Dorsolateral prefrontal cortex (tissue), 122 donors: ENCODE measurements at places on chromosomes 6 and 20.

DNA sequence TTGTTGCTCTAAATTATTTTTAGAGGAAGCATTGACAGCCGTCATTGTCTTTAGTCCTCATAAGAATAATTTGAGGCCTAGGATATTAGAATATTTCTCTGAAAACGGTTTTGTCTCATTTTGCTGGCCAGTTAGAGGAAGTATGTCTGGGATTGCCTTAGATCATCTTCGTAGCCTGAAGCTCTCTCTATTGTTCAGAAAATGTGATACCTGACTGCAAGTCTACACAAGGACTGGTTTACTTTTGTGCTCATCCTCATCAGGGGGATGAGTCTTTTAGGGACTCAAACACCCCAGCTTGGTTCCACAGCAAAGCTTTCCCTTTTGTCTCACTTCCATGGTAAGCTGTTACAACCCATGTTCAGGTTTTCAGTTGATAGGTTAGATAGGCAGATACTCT is 141.8 kb downstream of the FARS2 start:
- no peak for DNase-seq

GRCh38 chr6:111874025-111874415 is 768 bp upstream of the FYN start:
- no peak for DNase-seq

- no peak for DNase-seq
Measured at GRCh38 chr6:210104-210456, 82.2 kb upstream of the DUSP22 start.

DNA sequence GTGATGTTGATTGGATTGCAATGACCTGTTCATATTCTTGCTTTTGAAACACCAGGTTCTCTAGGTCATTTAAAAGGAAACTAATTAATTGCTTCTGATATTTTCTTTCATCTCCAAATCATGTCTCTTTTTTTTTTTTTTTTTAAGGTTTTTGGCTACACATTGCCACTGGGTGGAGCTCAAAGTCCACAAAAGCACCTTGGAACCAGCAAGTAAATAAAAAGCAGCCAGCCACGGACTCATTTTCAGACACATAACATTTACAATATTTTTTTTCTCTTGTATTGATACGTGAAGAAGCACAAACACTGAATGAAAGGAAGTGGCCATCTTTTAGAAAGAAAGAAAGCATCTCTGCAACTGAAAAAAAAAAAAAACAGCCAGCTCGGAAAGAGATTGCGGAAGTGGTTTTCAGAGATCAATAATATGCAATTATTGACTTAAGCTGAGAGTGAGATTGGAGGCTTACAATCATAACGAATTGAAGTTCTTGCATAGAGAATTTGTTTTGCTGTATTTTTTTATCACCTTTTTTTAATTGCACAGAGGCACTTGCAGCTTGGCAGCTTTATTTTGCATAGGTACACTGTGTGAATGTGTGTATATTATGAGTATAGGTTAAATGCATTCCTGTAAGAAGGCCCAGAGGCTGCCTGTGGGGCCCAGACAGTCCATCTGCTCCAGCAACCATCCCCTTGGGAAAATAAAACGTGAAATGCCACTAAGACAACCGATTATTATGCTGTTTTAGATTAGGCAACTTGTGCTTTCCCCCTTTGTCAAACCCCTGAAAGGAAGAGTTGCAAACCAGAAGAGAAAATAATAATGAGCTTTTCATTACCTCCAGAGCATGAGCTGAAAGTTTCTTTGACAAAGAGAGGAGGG is 28.2 kb downstream of the CGA start:
- no peak for DNase-seq

DNA sequence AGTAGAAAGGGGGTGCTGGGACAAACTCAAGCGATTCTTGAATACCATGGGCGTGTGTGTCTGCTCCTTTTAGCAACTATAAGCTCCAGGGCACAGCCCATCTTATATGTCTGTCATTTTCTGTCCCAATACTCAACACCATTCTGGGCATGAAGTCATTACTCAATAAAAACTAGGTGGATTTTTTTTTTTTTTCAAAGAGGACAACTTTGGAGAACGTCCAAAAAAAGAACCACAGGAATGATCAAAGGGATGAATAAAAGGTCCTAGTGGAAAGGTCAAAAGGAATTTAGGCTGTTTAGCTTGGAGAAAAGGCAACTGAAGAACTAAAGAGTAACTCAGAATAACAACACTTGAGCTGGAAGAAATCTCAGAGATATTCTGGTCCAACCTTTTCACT is 24.4 kb downstream of the UQCC1 start:
- no peak for DNase-seq

- DNase-seq: no peak
Measured at GRCh38 chr20:9971746-9972145, 63.0 kb upstream of the ANKEF1 start.
